Naive thymus-derived CD8-positive, alpha-beta T cell (primary cell): ENCODE measurements at places on chromosomes 6 and 20. TPM values are rescaled to one million over a fixed set of nuclear protein-coding genes. Genes with fewer than 3 reads are reported as not detected.

WFDC12 gene
- not detected for total RNA-seq

LTA gene
- total RNA-seq: 16.2 TPM

KHDRBS2 gene
- 0.27 TPM for total RNA-seq

TRDN gene
- not detected for total RNA-seq

HLA-DQA1 gene
- total RNA-seq: 13.7 TPM

CLPSL2 gene
- not detected for total RNA-seq

FAM83D gene
- 1.1 TPM for total RNA-seq

NHLRC1 gene
- total RNA-seq: 2.1 TPM

BNIP5 gene
- total RNA-seq: not detected

LINC00237 gene
- total RNA-seq: not detected

DEFB124 gene
- not detected for total RNA-seq

LPIN3 gene
- total RNA-seq: 0.44 TPM

BPIFA1 gene
- total RNA-seq: not detected

DNA sequence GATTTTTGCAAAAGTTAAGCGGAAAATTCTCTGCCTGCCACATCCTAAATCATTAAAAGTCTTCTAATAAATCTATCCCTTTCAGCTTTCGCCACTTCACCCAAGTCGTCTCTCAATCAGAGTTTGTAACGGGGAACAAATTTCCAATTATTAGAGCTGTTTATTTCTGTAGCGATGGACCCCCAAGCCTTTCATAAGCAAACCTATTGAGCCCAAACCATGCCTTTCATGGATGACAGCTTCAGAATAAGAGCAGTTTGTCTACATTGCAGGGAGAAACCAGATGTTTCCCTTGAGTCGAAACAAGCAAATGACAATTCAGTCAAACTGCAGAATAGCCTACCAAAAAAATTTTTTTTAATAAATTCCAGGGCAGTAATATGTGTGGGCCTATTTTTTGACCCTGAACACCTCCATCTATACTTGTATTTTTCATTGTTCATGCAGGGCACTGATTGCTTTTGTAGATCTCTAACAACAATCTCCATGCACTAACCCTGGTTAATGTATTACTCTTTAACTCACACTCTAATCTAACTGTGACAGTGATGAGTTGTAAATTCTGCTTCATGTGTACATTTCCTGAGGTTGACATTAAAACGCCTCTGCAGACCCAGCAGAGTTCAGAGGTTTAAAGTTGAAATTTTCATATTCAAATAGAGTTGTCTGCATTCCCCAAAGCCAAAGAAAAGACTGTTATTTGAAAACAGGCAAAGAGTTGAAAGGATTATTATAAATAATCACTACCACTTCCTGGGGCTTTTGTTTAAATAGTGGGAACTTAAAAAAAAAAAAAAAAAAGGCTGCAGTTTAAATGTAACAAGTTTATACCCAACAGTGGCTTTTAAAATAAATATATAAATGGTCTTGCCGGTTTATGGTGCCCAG, 64.5 kb downstream of the ATP9A start:
- DNase-seq: no peak

- DNase-seq: no peak
These were observed 229.7 kb upstream of the HTR1E start for GRCh38 chr6:86707545-86708120.

DNA sequence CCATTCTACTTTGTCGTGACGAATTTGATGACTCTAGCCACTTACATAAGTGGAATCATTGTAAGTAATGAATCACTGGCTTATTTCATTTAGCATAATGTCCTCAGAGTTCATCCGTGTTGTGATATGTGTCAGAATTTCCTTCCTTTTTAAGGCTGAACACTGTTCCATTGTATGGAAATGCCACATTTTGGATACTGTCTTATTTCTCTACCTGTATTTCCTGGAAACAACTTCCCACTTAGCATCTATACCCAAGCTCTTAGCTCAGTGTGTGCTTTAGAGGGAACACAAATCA, 28.8 kb upstream of the GGTLC1 start:
- DNase-seq: no peak

DNA sequence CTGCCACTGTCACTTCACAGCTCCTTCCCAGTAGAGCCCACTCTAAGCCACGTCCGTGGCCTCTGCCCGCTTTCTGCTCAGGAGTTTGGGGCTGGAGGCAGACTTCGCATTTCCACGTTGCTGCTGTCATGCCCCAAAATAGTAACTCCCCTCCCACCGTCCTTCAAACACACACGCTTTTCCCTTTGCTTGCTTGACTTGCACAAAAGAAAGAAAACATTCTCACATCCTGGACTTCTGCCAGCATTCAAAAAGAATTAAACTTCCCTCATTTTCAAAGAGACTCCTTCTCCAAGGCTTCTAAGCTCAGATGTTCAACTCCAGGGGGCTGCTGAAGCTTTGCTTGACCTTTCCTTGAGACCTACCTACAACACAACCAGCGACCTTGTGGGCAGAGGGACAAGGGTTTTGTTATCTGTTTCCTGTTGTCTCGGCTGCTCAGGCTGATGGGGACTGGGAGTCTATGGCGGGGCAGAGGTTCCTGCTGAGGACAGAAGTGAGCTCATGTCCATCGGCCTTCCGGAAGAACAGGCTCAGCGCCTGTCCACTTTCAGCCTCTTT, 263.8 kb upstream of the FOXQ1 start:
- no peak for DNase-seq

- DNase-seq: no peak
These were observed 10.9 kb downstream of the IL20RA start for GRCh38 chr6:137033828-137034227.

DNA sequence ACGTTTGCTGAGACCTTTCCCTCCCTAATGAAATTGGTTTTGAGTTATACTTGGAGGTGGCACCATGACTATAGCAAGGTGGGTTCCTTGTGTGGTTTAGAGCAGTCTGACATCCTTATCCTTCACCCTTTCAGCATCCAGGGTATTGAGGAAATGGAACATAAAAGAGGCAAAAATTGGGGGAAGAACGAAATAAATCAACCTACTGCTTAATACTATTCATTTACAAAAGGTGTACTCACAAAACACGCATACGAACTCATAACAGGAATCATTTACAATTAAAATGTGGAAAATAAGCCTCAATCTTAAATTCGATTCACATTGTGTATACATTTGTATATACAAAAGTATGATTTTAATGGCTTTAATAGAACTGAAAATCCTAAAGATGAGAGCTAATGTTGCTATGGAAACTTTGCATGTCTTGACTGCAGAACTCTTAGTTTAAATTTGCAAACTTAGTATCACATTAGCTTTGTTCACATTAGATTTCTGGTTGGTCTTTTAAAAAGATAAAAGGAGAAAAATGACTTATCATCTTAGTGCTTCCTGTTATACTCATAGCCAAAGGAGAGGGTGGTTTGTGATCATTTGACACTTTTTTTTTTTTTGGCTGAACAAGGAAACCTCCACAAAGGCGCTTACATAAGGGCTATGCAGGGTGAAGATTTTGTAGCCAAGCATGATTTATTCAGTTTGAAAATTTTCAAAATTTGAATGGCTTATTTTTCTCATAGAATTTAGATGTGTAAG, 76.1 kb upstream of the ATXN1 start:
- DNase-seq: no peak

DNA sequence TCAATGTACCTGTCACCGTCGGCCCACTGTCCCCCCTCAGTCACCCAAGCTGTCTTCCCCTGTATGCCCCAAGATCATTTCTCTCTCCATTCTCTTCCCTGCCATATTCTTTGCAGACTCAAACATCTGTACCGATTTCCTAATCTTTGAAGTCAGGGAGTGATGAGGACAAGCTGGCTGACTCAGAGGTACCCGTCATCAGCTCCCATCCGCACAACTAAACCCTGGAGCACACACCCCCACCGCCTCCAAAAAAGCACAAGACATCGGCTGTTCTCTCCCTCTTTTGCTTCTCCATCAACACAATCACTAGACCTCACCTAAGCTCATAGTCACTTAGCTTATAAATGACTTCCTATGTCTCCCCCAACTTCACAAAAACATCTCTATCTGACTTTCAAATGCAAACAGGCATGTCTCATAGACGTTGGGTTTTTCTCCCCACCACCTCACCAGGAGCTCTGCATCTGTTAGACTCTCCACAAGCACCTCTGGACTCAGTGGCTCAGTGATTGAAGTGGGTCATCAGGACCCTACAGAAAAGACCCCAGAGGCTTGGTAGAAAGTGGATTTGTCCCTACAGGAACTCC, 11.5 kb upstream of the NFATC2 start:
- DNase-seq: no peak

GRCh38 chr20:51628533-51629398, 86.2 kb upstream of the NFATC2 start:
- no peak for DNase-seq

DNA sequence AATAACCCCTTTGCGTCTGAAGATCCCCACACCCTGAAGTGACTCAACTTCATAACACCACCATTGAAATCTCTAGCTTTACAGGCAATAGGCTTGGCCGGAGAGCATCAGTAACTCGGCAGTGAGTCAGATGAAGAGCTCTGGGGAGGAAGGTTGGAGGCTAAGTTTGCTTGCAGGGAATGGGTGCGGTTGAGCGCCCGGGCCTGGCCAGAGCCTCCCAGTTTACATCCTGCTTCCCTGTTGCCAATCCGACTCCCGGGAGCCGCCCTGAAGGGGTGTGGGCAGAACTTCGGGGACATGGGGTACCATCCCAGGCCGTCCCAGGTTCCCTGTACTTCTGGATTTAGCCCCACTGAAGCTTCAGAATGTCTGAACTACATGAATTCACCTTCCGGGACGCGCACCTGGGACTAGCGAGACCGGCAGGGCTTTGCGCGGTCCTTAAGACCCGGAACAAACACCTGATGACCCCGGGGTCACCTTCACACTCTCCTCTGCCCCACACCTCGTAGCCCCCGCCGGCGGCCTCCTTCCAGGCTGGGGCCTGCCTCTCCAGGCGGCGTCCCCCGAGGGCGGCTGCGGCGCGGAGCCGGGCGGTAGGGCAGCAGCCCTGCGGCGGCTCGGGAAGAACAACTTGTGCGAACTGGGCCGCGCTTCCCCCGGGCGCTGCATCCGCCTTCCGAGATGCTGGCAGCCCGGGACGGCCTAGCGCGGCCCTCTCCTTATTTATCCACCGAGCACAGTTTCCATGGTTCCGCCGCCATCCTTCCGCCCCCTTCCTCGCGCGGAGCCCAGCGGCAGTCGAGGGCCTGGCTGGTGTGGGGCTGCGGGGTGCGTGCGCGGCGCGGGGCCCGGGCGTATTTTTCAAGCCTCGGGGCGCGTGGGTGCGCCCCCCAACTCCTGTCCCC, 56.6 kb upstream of the RREB1 start:
- DNase-seq: no peak

- DNase-seq: no peak
These were observed 245.8 kb downstream of the SYNE1 start for GRCh38 chr6:152391179-152391880.

- no peak for DNase-seq
These were observed 172.6 kb upstream of the KCNG1 start for GRCh38 chr20:51195419-51195901.
